CD4-positive, alpha-beta T cell treated with Interleukin-10 for 1 hour (primary cell): ENCODE measurements at places on chromosomes 6 and 20.

GRCh38 chr6:43927532-43928210 lies 157.7 kb downstream of the VEGFA start:
- DNase-seq, result no peak

DNA sequence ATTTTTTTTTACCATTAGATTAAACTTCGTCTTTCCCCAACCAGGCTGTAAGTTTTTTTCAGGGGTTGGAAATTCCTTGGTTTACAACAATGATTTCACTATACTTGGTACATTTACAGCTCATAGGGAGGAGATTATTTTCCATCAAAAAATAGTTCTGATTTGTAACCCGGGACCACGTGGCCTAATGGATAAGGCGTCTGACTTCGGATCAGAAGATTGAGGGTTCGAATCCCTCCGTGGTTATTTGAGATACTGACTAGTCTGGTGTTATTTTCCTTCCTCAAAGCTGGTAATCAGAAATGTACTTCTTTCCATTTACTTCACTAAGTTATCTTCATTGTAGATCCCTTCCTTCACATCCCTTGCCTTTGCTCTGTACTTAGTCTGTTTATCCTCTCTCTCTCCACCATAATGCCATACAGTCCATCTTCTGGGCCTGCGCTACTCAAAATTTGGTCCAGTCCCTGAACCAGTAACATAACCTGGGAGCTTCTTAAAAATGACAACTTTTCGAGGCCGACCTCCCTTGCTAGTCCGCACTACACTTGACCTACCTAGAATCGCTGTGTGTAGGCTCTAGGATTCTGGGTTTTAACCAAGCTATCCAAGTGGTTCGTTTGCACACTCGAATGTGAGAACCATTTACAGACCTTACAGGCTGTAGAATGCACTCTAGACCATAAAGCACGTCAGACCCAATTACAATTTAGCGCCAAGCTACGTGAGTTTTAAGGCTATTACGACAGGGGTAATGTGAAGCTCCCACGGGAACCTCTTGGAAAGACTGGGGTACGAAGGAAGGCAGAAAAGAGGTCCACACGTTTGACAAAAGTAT lies 42.1 kb upstream of the BTN3A2 start:
- DNase-seq, result peak; percentile 86

- DNase-seq, result no peak
Observed at GRCh38 chr6:169452117-169452868, 198.6 kb upstream of the THBS2 start.

- DNase-seq, result no peak
Observed at GRCh38 chr6:135527960-135528249, 30.4 kb upstream of the AHI1 start.

GRCh38 chr20:1892119-1892385 lies 3.2 kb upstream of the SIRPA start:
- no peak for DNase-seq

DNA sequence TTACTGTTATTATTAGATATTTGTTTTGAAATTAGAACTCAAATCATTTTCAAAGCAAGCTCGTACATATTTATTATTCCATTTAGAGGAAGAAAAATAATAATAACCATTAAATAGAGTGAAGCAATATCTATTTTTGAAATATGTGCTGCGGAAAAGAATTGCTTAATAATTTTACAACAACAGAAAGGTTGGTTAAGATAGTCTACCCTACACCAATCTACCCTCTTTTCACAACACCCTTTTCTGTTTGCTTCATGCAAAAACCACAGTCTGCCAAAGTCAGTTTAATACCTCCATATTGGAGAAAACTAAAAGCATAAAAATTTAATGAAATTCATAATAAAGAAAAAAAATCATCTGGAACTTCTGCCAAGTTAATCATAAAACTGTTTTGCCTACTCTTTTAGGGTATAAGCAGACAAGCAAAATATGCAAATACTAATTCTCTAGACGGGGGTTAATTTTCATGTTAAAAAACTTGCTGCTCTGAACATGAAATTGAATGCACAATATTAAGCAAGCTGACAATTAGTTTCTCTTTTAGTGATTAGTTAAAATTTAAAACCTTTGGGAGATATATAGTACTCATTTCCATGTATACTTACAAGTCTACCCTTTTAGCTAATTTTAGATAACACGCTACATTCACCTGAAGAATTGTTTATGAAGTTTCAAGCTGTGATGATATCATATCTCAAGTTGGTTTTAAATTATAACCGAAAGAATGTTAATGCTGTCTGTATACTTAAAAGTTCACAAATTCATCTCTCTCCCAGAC lies 100.2 kb downstream of the AHI1 start:
- no peak for DNase-seq

DNA sequence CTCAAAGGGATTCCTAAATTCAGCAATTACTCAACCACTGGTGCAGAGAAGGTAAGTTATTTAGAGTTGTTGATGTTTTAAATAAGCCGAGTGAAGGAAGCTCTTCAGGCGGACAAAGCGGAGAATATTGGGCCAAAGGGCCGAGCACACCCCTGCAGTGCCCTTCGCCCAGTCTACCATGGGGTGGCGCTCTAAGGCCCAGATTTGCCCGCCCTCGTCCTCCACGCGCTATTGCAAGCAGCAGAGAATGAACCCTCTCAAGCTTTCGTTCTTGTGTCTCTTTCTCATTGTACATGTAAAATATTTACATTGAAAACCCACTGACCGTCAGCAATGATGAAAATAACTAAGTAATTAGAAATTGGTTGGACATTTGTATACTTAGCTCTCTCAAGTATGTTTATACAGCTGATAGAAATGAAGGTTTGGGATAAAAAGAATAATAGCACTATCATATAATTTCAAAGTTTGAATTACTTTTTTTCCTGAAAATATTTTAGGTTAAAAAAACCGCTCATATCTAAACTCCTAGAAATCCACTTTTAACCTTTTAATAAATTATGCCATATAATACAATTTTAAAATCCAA lies 195.0 kb upstream of the CEP162 start:
- no peak for DNase-seq

- DNase-seq, result no peak
Observed at GRCh38 chr6:110188791-110189190, 8.6 kb downstream of the CDC40 start.

DNA sequence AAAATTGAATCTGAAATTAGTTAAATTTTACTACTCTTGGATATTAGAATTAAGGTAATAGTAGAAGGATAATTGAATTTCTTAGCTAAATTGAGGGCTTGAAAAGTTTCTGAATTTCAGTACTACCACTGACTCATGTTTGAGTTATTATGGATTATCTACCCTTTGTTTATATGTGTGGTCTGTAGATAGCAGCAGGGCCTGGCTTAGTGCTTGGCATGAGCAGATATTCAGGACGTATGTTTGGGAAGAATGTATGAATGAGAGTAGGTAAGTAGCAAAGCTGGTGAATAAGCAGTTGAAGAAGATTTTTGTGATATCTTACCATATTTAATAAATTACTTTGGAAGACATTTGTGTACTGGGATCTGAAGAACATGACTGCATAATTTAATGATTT lies 152.7 kb downstream of the MACROD2 start:
- DNase-seq, result no peak

GRCh38 chr6:137767911-137768690 lies 99.0 kb upstream of the TNFAIP3 start:
- peak; percentile 39 for DNase-seq
